SK-N-SH (cell line): ENCODE measurements at places on chromosomes 1 and 21. TPM values are rescaled to one million over a fixed set of nuclear protein-coding genes. Genes with fewer than 3 reads are reported as not detected.

DNA sequence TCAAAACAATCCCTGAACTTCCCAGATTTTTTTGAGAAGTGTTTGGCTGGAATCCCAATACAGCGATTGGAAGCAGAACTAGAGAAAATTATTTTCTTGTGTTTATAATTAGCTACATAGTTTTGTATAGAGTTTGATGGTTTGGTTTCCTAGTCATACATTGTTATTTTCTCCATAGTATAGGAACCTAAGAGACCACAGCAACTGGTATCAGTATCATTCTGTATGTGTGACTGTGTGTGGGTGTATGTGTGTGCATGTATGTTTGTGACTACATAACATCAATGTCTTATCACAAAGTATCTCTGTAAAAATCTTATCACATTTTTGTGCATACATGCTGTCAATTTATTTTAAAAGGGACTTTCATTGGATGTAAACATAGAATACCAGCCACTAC lies 780.5 kb downstream of the MRPL39 start:
- no peaks in the 10 kb centered on the region for H3K27me3 ChIP-seq
- no peaks in the 10 kb centered on the region for H3K36me3 ChIP-seq
- H3K27ac ChIP-seq: no peak overlapping the region

- no peak overlapping the region for H3K4me3 ChIP-seq
- H3K27me3 ChIP-seq: no peaks in the 10 kb centered on the region
- DNase-seq: no peak
Observed at GRCh38 chr1:244318512-244318911, 133.2 kb downstream of the ADSS2 start.

DNA sequence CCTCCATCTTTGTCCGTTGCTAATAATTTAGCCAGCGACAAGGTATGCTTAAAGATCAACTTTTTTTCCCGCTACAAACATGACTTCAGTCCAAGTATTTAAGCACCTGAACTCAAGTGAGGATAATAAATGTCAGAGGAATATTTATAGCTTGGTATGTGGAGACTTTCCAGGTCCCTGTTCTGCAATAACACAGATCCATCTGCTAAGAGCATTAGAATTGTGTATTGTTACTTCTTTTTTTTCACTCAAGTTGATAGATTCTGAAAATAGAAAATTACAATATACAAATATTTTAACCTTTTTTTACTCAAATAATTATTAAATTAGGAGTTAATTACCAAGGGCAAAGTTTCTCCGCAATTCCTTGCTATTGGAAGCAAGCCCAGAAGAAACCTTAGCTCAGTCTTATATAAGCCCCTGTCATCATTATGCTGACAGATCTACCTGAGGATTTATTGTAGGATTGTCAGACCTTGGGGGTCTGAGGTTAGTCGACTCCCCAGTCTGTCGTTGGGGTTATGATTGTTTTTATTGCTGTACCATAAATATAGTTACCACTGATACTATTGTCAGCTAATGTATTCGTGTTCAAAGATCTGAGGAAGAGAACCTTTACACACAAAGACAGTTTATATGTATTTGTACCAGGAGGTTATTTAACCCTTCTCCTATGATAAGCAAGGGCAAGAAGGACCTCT lies 337.9 kb downstream of the TBX15 start:
- H3K4me3 ChIP-seq: no peak overlapping the region
- H3K27me3 ChIP-seq: no peaks in the 10 kb centered on the region
- DNase-seq: no peak

DNA sequence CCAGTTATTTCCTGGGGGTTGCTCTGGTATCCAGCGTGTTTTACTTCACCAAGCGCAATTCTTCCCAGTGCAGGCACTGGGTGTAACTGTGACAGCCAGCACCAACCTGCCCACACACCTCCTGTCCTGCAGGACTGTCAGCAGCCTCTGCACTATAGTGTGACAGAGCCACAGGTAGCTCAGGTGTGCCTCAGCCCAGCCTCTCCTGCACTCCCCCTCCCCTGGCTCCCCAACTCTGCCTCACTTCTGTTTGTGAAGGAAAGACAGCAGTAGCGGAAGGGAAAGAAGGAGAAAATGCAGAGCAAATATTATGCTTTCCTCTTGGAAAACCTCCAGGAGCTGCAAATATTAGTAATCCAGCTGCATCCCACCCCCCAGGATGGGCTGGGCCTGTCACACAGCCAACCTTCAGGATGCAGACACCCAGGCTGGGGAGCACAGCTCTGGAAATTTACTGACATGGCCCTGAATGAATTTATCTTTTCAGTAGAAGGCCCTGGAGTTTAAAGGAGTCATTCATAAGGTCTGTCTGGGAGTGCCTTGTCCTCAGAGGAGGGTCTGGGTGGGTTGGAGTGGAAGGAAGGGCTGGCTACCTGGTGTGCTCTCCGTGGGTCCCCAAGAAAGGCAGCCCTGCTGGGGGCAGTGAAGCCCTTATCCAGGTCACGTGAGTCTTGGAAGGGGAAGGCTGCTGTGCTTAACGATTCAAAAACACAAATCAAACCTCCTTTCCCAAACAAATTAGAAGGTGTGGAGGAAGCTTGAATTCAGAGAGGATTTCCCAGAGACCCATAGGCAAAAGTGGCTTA lies 20.9 kb downstream of the CAPN2 start:
- H3K27ac ChIP-seq: peak overlapping the region; percentile 91
- H3K4me3 ChIP-seq: no peak overlapping the region
- H3K36me3 ChIP-seq: peaks cover 17% of the 10 kb centered on the region; the same call in 1 of the 2 replicates

GRCh38 chr1:193118803-193119730 lies 2.8 kb upstream of the CDC73 start:
- no peaks in the 10 kb centered on the region for H3K27me3 ChIP-seq
- H3K4me3 ChIP-seq: no peak overlapping the region
- no peak overlapping the region for H3K27ac ChIP-seq
- H3K36me3 ChIP-seq: no peaks in the 10 kb centered on the region
- peaks cover 6% of the 10 kb centered on the region for H3K4me1 ChIP-seq
- DNase-seq: no peak

The TPM3 gene
- 324 and 359 TPM in 2 replicates for polyA plus RNA-seq

The ADAMTSL4 gene
- 2.4 and 3.4 TPM in 2 replicates for polyA plus RNA-seq

- no peaks in the 10 kb centered on the region for H3K4me1 ChIP-seq
- no peaks in the 10 kb centered on the region for H3K36me3 ChIP-seq
- no peak overlapping the region for H3K4me3 ChIP-seq
- no peak overlapping the region for H3K27ac ChIP-seq
- no peaks in the 10 kb centered on the region; the same call in 1 of the 2 replicates for H3K27me3 ChIP-seq
- no peak for DNase-seq
Observed at GRCh38 chr1:38651669-38652068, 207.9 kb downstream of the RRAGC start.

The IVL gene
- polyA plus RNA-seq: 0.64 and 0.86 TPM in 2 replicates

GRCh38 chr1:198811449-198811848 lies 172.6 kb downstream of the PTPRC start:
- H3K4me3 ChIP-seq: no peak overlapping the region
- no peak for DNase-seq
- H3K27ac ChIP-seq: no peak overlapping the region
- H3K4me1 ChIP-seq: no peaks in the 10 kb centered on the region
- no peaks in the 10 kb centered on the region for H3K27me3 ChIP-seq

The GSTM5 gene
- polyA plus RNA-seq: not detected in 2 replicates

DNA sequence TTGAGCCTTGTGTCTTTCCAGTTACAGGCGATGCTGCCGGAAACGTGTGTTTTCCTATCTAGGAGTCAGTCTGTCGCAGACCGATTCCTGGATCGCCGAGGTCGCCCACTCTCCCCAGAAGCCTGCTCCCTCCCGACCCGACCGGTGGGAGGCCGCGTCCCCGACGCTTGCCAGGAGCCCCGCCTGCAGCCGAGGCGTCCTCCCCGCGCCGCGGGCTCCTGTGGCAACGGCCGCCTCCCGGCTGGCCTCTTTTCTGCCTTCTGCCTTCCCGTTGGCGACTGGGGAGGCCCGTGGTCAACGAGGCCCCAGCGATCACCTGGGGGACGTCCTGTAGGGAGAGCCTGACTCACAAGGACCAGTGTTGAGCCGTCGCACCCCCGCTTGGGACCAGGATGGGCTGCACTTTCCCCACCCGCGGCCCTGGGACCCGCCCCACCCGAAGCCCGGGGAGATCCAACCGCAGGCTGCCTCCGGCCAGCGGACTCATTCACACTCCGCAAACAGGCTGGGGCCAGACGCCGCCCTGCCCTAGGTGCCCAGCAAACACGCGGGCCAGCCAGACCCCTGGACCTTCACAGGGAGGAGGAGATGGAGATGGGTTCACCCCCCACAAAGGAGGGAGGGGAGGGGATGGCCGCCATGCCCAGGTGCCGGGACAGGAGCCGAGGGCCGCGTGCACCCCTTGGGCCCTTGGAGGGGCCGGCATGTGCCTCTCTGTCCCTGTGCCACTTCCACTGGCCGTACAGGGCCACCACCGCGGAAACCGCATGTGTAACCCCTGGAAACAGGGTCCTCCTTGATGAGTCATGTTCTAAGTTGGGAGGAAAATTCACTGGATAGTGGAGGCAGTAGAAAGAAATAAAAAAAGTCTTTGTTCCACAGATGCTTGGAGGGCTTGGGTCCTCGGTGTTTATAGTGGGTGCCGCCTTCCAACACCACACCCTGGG lies 7.2 kb upstream of the COL6A1 start:
- H3K4me3 ChIP-seq: no peak overlapping the region
- H3K36me3 ChIP-seq: no peaks in the 10 kb centered on the region
- no peaks in the 10 kb centered on the region for H3K27me3 ChIP-seq

DNA sequence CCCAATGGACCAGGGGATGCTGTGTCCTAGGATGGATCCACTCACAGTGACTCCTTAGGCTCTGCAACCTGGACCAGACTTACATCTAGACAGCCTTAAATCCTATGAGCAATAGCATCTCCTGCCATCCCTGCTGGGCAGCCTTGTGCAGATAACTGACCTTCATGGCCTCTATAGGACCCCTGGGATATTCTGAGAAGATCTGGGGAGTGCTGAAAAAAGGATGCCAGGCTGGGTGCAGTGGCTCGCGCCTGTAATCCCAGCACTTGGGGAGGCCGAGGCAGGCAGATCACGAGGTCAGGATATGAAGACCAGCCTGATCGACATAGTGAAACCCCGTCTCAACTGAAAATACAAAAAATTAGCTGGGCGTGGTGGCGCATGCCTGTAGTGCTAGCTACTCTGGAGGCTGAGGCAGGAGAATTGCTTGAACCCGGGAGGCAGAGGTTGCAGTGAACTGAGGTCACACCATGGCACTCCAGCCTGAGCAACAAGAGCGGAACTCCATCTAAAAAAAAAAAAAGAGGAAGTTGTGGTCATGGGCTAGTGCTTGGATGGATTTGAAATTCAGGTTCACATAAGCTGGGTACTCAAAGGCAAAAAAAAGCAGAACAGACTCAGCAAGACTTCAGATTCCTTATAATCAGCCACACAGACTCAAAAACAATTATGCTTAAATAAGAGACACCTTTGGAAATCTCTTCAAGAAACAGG lies 10.9 kb upstream of the SH2D1B start:
- no peak overlapping the region for H3K27ac ChIP-seq
- no peak overlapping the region for H3K4me3 ChIP-seq
- no peak for DNase-seq
- no peaks in the 10 kb centered on the region for H3K4me1 ChIP-seq

The C1QB gene
- polyA plus RNA-seq: not detected in 2 replicates

GRCh38 chr1:35298464-35298863 lies 30.0 kb downstream of the ZMYM4 start:
- no peak overlapping the region for H3K27ac ChIP-seq
- H3K27me3 ChIP-seq: no peaks in the 10 kb centered on the region
- H3K4me1 ChIP-seq: no peaks in the 10 kb centered on the region
- peaks cover 13% of the 10 kb centered on the region; the same call in 1 of the 2 replicates for H3K36me3 ChIP-seq
- no peak overlapping the region for H3K4me3 ChIP-seq

DNA sequence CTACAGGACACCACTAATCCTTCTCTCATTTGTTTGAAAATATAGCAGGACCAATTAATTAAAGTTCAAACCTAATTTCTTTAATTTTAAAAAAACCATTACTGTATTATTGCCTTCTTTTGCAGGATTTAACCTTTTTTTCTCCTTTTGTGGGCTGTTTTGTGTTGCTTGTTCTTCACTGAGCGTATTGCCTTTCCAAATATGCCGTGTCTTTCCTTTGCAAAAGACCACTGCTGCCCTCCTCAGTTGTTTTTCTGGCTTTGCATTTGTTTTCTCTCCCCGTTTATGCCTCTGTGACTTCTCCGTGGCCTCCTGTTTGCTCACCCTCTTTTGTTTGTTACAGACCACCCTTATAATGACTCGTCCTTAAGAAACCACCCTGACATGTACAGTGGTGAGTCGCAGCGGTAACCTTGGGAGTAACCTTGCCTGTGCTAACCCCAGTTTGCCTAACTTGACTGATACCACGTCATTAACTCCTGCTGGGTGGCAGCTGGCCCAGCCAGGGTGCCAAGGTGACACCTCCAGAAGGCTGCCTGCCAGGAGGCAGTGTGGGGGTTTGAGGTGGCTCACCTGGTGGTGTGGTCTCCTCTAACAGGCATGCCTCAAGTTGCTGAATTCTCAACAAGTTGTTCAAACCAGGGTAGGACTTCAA lies 81.1 kb upstream of the CNTN2 start:
- no peak for DNase-seq
- H3K27ac ChIP-seq: no peak overlapping the region
- no peaks in the 10 kb centered on the region for H3K36me3 ChIP-seq
- H3K4me1 ChIP-seq: no peaks in the 10 kb centered on the region

GRCh38 chr1:85475055-85475454 lies 10.1 kb upstream of the DDAH1 start:
- H3K27me3 ChIP-seq: no peaks in the 10 kb centered on the region
- peaks cover 7% of the 10 kb centered on the region; the same call in 1 of the 2 replicates for H3K36me3 ChIP-seq
- H3K27ac ChIP-seq: no peak overlapping the region
- H3K4me3 ChIP-seq: no peak overlapping the region

DNA sequence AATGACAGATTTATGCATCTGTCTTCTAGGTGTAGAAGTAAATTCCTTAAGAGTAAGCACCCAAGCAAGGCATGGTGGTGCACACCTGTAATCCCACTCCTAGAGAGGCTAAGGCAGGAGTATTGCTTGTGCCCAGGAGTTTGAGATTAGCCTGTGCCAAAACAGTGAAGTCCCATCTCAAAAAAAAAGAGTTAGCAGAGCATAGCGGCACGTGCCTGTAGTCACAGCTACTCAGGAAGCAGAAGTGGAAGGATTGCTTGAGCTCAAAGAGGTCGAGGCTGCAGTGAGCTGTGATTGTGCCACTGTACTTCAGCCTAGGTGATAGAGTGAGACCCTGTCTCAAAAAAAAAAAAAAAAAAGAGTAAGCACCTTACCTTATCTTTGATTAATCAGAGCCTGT lies 15.1 kb upstream of the TIPRL start:
- H3K27me3 ChIP-seq: no peaks in the 10 kb centered on the region
- DNase-seq: no peak
- no peak overlapping the region for H3K27ac ChIP-seq
- H3K4me3 ChIP-seq: no peak overlapping the region
- peaks cover 3% of the 10 kb centered on the region for H3K36me3 ChIP-seq
- peaks cover 5% of the 10 kb centered on the region; the same call in 1 of the 2 replicates for H3K4me1 ChIP-seq

- H3K27me3 ChIP-seq: no peaks in the 10 kb centered on the region
- no peaks in the 10 kb centered on the region; the same call in none of the 2 replicates for H3K4me1 ChIP-seq
- no peak overlapping the region for H3K27ac ChIP-seq
- H3K4me3 ChIP-seq: no peak overlapping the region
Observed at GRCh38 chr21:46033410-46034400, 52.1 kb downstream of the COL6A1 start.

The SPRR4 gene
- not detected in 2 replicates for polyA plus RNA-seq

The TNFRSF8 gene
- 0.07 TPM in 1 of 2 replicates, not detected in the other for polyA plus RNA-seq

The ATP1A2 gene
- polyA plus RNA-seq: 0.07 and 0.10 TPM in 2 replicates

GRCh38 chr1:231982871-231983587 lies 356.4 kb downstream of the DISC1 start:
- no peak for DNase-seq
- H3K27me3 ChIP-seq: no peaks in the 10 kb centered on the region
- no peaks in the 10 kb centered on the region for H3K36me3 ChIP-seq
- H3K27ac ChIP-seq: no peak overlapping the region

- no peaks in the 10 kb centered on the region for H3K4me1 ChIP-seq
- no peaks in the 10 kb centered on the region; the same call in 1 of the 2 replicates for H3K27me3 ChIP-seq
- H3K4me3 ChIP-seq: no peak overlapping the region
- DNase-seq: no peak
Observed at GRCh38 chr1:199979071-199979470, 48.4 kb upstream of the NR5A2 start.
